ENCODE measurements at places on chromosomes 12 and 14. TPM values are rescaled to one million over a fixed set of nuclear protein-coding genes. Genes with fewer than 3 reads are reported as not detected.

The COCH gene
- 1.2 TPM for total RNA-seq

The INTS13 gene
- total RNA-seq: 18.6 TPM

The KRT2 gene
- total RNA-seq: not detected

The ANO2 gene
- 23.4 TPM for total RNA-seq

The MAP1LC3B2 gene
- 1.3 TPM for total RNA-seq

The SMOC1 gene
- total RNA-seq: 5.4 TPM

The OTOGL gene
- total RNA-seq: 9.2 TPM

The INSM2 gene
- not detected for total RNA-seq

The KRT80 gene
- total RNA-seq: not detected

The PLD4 gene
- 0.24 TPM for total RNA-seq

The SERPINA12 gene
- total RNA-seq: not detected

The VPS33A gene
- total RNA-seq: 9.1 TPM

The SMCO2 gene
- not detected for total RNA-seq

The GPRC5D gene
- total RNA-seq: not detected

The PTGER2 gene
- 2.4 TPM for total RNA-seq

The TRIAP1 gene
- total RNA-seq: 15.3 TPM

The PTPRO gene
- 2.1 TPM for total RNA-seq

The CLEC1B gene
- total RNA-seq: not detected

The RARG gene
- total RNA-seq: 13.5 TPM

The SLC25A21 gene
- 0.77 TPM for total RNA-seq

The PITPNM2 gene
- total RNA-seq: 13.1 TPM

The FAM181A gene
- total RNA-seq: not detected

The SYCP3 gene
- not detected for total RNA-seq

The GRIP1 gene
- 21.0 TPM for total RNA-seq

The PLEKHD1 gene
- 0.15 TPM for total RNA-seq

The RERG gene
- total RNA-seq: 7.3 TPM

The ACOT6 gene
- total RNA-seq: not detected

The SLC7A8 gene
- total RNA-seq: 16.2 TPM

The TEDC1 gene
- 5.1 TPM for total RNA-seq

The CD63 gene
- 1,288 TPM for total RNA-seq

The CISTR gene
- 1.4 TPM for total RNA-seq

The KCNC2 gene
- total RNA-seq: not detected

The ZNF891 gene
- 1.2 TPM for total RNA-seq

The LHX5 gene
- total RNA-seq: not detected

The ZFHX2 gene
- 0.89 TPM for total RNA-seq

The RASAL1 gene
- not detected for total RNA-seq

The SLC41A2 gene
- total RNA-seq: 12.0 TPM

The EFS gene
- total RNA-seq: 10.3 TPM

The CCDC184 gene
- 1.4 TPM for total RNA-seq

The DAO gene
- not detected for total RNA-seq

The RGS6 gene
- total RNA-seq: 12.4 TPM

The HPD gene
- total RNA-seq: 1.8 TPM

The PRPH gene
- not detected for total RNA-seq

The BCL11B gene
- total RNA-seq: 0.29 TPM

The BCAT1 gene
- 14.0 TPM for total RNA-seq
